Keratinocyte (primary cell): ENCODE measurements at places on chromosomes 11 and 22. TPM values are rescaled to one million over a fixed set of nuclear protein-coding genes. Genes with fewer than 3 reads are reported as not detected.

The PRDM11 gene
- 2.1 to 2.7 TPM (median 2.5 TPM) in 3 replicates for polyA plus RNA-seq

The GLB1L2 gene
- polyA plus RNA-seq = 4.0 to 5.1 TPM (median 4.3 TPM) in 3 replicates

The SLC17A6 gene
- polyA plus RNA-seq = not detected in 3 replicates

The RFPL1 gene
- not detected in 3 replicates for polyA plus RNA-seq

The TIGD3 gene
- 0.04 to 0.05 TPM in 2 of 3 replicates, not detected in the other for polyA plus RNA-seq

The PRODH gene
- polyA plus RNA-seq = 6.7 to 36.1 TPM (median 12.3 TPM) in 3 replicates

The VSIG10L2 gene
- 0.01 to 0.22 TPM (median 0.09 TPM) in 3 replicates for polyA plus RNA-seq

The PANX2 gene
- 0.22 to 0.68 TPM (median 0.32 TPM) in 3 replicates for polyA plus RNA-seq

The DDI1 gene
- not detected in 3 replicates for polyA plus RNA-seq

The GRAMD1B gene
- polyA plus RNA-seq = 0.03 to 0.05 TPM (median 0.04 TPM) in 3 replicates

The CD151 gene
- 434 to 997 TPM (median 500 TPM) in 3 replicates for polyA plus RNA-seq
